ENCODE measurements at places on chromosomes 2 and 18.

DNA sequence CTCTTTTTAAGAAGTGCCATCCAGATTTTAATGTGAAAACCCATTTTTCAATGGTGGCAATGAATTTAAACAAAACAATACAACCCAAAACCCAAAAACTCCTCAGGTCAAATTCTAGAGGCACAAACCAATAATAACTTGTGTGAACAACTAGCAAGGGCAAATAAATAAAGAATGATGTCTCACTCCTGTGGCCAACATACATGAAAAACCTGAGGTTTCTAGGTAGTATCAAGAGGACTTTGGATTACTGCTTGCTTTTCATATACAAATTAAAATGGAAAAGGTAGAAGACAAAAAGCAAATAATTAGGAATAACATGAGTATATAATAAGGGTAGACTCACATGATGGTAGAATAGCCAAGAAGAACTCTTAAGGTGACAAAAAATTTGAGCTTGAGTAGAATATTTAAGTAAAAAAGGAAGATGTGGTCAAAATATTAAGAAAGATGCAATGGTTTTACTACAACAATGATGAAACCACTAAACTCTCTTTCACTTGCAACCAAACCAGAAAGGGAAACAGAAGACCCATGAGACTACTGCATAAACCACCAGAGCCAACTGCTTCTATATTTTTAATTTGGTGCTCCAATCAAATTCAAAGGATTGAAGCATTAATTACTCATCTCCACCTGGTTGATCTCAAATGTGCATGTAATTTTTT, 53.5 kb downstream of the DARS1 start:
- DNase-seq: no peak

DNA sequence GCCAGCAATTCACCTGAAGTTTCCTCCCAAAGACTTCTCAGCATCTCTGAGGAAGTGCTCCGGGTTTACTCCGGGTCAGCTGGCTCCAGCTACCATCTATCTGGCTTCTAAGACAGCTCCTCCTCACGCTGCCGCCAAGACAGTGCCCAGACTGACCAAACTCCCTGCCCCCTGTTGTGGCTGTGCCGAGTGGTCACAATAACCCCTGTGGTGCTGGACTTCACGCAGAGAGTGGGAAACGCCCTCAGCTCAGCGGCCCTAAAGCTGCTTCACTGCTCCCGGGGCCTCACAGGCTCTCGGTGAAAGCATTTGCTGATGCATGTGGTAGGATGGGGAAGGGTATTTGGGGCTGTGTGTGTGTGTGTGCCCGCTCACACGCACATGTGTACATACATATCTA, 154.8 kb upstream of the ZNF236 start:
- no peak for DNase-seq

DNA sequence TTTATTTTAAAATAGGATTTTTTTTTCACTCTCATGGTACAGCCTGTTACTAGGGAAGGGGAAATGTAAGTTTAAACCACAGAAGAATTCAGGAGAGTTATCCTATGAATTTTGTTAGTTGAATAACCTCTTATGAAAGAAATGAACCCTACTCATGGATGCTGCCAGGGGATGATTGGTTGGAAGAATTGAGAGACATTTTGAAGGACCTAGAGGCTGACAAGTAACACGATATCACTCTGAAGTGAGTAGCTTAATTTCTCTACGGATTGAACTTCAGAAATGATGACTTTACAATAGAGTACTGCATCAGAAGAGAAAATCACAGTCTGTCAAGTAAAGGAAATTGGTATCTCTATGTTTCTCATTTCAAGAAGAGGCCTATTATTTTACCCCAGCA, 1346.2 kb downstream of the SUCLG1 start:
- no peak for DNase-seq

DNA sequence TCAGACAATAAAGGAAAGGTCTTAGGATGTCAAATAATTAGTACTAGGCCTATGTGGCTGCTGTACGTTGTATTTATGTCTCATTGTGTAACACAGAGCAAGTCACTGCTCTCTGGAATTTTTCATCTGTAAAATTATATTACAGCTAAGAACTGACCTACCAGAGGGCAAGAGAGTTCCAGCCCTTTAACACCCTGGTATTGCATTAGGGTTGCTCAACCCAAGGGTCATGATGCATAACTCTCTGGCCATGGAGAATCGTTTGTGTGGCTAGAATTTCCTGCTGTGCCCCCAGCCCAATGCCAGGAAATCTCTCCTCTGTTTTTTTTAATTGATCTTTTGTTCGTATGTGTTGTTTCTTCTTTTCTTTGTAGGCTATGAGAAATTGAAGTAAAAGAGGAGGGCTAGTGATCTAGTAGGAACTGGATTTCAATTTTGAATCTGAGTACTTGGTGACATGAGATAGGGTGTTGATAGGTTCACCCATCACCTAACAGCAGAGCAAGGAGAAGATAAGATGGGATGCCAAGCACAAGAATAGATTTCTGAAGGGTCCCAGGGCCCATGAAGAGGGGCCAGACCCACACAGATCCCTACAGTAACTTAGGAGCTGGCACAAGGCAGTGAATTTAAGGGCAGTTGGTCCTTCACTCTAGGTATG, 571.2 kb upstream of the TNP1 start:
- peak; percentile 30 for DNase-seq

DNA sequence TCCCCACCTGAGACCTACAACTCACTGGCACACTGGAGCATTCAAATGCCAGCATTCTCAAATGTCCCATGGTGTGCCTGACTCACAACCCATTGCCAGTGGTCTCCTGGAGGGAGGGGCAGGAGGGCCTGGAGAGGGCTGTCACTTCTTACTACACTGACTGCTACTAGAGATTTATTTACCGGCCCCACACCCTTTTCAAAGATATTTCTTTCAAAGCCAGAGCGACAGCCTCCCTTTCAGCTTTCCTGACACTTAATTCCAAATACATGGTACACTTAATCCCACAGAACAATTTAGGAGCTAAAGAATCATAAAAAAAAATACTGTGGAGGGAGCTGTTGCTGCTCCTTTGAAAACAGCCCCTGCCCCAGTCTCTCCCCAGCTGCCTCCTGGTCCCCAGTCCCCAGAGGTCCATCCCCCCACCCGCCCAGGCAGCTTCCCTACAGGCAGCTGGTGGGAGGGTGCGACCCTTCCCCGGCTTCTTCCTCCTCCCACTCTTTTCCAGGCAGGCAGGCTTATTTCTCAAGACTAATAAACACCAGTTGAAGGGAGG, 129.1 kb upstream of the SMAD2 start:
- DNase-seq: no peak

GRCh38 chr2:206502729-206503128, 59.4 kb downstream of the ADAM23 start:
- DNase-seq: no peak

GRCh38 chr18:79380816-79381806, 14.6 kb upstream of the NFATC1 start:
- DNase-seq: peak; percentile 85

GRCh38 chr2:111101592-111101991, 19.1 kb upstream of the BCL2L11 start:
- no peak for DNase-seq

- no peak for DNase-seq
Measured at GRCh38 chr2:387980-388421, 100.1 kb upstream of the ALKAL2 start.

GRCh38 chr2:238974501-238975166, 126.7 kb downstream of the TWIST2 start:
- DNase-seq: no peak

GRCh38 chr2:230928701-230929380, 3.8 kb upstream of the GPR55 start:
- DNase-seq: no peak

GRCh38 chr2:8520791-8521344, 161.0 kb upstream of the ID2 start:
- DNase-seq: no peak

DNA sequence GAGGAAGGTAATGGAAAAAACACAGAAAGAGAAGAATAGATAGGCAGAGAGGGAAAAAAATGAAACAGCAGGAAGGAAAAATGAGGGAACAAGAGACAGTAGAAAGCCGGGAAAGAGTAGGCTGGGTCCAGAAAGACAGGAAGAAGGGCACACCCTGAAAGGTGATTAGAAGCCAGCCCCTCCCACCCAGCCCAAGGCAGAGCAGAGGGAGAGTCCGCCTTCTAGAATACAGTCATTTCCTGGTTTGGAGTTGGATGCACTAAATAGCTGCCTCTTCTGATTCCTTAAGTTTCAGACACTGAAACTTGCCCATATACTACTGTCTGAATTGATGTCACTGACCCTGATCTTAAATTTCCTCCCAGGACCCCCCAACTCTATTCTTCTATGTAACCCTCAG, 17.9 kb upstream of the DSG3 start:
- no peak for DNase-seq
